CD4-positive, alpha-beta T cell treated with Interleukin-4 for 1 hour (primary cell): ENCODE measurements at places on chromosomes 6 and 20.

DNA sequence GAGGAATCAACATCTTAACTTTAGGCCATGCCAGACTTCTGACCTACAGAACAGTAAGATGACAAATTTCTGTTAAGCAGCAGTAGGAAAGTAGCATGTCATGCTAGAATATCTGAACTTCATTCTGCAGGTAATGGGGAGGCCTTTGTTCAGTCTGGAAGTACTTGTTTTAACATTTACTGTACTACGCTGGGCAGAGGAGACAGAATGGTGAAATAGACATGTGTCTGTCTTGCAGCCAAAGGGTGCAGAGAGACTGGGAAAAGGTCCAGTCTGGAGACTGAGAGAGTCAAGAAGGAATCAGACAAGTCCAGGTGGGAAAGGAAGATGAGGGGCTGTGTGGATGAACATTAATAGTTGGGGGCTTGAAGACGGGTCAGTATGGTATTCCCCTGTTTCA, 17.5 kb upstream of the ZBTB2 start:
- DNase-seq: no peak

DNA sequence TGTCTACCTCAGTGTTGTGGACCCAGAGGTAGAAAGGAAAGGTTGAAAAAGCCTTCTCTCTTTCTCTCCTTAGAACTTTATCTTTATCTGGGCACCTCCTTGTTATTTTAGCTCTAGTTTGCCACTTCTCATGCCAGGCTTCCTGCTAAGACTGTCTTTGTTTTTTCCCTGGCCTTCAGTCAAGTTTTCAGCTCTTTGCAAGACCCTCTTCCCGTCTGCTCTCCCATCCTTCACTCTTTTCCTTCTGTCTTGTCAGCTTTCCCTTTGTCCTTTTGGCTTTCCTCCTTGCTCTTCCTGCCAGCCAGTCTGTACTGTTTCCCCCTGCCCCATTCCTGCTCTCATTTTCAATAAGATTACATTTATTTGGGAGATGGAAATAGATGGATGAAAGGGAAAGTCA, 86.8 kb upstream of the CCN6 start:
- no peak for DNase-seq

- DNase-seq: no peak
Observed at GRCh38 chr6:79446006-79446405, 91.2 kb downstream of the LCA5 start.

DNA sequence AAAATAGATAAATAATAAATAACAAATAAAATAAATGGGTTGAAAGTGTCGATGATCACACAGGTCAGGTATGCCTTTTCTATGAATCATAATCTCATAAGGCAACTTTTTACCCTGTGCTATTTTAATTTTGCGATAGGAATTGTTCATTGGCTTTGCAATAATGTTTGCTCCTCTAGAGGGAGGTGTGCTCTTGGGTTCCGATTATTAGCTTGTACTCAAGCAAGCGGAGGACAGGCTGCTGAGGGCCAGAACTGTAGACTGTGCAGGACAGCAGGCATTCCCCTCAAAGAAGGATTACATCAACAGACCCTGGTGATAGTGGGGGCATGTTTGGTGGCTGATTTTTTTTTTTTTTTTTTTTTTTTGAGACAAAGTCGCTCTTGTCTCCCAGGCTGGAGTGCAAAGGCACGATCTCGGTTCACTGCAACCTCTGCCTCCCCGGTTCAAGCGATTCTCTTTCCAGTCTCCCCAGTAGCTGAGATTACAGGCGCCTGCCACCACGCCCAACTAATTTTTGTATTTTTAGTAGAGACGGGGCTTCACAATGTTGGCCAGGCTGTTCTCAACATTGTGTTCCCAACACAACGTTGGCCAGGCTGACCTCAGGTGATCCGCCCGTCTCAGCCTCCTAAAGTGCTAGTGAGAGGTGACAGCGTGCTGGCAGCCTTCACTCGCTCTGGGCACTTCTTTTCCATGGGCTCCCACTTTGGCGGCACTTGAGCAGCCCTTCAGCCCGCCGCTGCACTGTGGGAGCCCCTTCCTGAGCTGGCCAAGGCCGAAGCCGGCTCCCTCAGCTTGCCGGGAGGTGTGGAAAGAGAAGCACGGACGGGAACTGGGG, 35.6 kb downstream of the RIOK1 start:
- no peak for DNase-seq

DNA sequence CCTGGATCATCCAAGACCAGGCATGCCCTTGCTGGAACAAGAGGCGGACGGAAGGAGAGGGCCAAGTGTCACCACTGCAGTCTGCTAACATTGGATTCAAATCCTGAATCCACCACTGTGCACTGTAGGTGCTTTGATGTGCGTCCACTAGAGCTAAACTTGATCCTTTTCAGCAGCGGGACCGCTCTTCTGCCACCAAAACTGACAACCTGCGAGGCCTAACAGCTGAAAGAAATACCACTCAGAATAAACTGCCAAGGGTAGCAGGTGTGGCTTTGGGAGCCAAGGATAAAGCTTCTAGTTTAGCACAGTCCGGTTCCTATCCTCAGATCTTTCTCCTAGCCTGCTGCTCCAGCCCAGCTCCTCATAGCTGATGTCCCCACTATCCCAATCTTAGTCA, 108.0 kb downstream of the ATXN1 start:
- no peak for DNase-seq

DNA sequence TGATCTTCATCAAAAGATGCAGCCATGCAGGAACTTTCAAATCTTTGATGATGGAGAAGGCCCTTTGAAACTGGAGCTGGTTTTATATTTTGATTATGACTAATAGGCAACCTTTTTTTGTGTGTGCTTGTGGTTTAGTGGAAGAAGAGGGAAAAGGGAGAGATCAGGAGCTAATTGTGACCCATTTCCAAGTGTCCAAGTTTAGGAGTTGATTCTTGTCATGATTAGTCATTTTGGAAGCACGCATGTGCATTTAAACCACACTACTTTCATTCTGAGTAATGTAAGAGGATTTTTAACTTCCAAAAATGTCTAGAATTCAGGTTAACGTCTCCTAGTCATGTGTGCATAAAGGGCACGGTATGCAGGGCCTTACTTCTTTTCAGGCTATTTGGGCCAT, 3.5 kb downstream of the FOXO3 start:
- no peak for DNase-seq

DNA sequence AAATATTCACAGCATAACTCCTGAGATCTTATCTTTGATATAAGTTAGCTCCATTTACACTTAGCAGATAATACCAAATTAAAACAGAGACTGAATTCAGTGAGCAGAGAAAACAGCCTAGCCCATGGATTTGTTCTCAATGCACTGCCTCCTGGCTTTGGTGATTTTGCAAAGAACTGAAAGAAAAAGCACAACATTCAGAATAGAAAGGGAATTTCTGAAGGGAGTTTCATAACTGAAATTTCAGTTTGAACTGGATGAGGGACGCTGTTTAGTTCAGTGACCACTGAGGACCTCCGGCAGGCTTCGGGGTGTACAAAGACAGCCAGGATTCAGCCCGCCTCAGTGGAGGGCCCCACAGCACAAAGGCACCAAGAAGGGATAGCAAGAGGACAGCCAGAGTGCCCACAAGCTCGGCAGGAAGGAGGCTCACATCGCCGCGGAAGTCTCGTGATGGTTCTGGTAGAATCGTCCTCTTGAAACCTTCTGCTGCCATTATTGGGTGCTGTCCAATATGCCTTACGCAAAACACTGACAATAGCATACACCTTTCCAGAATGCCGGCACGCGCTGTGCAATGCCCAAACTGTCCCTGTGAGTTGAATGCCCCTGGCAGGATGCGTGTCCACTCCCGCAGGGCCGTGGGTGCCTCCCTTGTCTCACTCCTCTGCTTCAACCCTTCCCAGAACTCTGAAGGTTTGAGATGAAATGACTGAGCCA, 9.7 kb upstream of the IRF4 start:
- DNase-seq: no peak

DNA sequence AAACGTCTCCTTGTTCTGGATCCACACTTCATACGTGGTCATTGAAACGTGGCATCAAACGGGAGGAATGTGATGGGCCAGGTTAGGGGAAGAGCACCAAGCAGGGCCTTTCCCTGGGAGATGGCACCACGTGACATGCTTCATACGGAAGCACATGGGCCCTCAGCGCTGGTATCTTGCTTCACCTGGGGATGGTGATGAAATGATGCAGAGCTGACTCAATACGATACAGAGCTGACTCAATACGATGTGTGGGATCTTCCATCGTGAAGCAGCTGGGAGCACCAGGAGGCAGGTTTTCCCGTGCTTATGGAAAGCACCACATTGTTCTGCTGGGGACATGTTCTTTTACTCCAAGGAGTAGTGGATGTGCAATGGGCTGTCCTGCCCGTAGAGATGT, 22.5 kb upstream of the TAGAP start:
- DNase-seq: no peak

DNA sequence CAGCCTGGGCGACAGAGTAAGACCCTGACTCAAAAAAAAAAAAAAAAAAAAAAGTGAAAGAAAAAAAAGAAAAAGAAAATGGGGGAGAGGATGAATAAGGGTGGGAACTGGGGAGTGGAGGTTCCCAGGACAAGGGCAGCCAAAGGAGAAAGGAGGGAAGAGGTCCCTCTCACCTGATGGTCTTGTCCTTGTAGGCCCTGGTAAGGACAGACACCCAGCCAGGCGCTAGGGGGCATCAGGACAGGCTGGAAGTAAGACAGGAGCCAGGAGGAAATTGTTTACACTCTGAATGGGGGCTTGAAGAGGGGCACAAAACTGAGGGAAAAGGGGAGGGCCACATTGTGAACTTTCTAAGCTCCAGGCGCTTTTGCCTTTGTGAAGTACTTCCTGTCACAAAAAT, 2.3 kb upstream of the ALDH5A1 start:
- DNase-seq: no peak

- DNase-seq: no peak
Observed at GRCh38 chr6:146240807-146241206, 211.9 kb downstream of the GRM1 start.

DNA sequence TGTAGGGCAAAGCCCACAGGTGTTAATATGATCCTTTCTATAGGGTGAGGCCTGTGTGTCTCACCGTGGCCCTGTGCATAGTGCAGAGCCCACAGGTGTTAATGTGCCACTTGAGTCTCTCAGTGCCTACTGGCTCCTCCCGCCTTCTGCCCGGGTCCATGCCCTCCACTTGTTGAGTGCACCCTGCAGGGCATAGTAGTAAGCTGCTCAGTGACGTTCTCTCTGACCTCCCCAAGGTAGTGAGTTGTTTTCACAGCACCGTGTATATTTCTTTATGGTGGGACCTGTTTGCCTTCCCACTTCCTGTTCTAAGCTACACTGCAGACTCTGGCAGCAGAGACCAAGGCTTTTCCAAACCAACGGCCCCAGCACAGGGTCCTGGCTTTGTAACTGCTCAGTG, 64.5 kb upstream of the SLC22A1 start:
- no peak for DNase-seq

GRCh38 chr6:20115246-20115980, 96.9 kb downstream of the MBOAT1 start:
- no peak for DNase-seq

DNA sequence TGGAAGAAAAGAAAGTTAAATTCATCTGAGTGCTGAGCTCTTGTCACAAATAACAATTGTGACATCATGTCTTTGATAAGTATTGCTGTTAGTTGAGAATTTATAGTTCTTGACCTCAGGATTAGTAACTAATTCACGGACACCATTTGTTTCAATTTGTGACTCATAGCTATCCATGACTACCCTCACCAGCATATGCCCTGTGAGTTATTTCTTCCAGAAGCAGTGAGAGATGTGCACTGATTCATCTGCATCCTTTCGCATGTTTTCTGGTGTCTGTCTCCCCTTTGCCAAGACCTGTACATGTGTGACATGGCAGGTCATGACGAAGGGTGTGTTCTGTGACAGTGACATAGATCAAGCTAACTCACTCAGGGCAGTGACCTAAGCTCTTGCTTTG, 86.9 kb downstream of the SOBP start:
- no peak for DNase-seq

DNA sequence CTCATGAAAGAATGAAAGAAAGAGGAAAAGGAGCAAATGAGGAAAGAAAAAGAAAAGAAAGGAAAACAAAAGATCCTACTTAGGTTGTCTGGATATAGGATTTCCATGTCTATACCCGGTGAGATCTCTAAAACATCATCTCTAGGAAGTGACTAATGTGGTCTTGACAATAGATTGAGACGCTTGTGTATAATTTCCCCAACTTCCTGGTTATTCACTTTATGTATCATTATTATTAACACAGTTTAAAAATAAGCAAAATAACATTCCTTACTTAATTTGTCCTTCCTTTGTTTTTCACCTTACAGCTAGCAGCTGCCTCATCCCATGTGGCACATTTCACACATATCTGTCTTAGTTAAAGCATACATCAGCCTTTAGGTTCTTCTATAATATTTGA, 27.0 kb downstream of the LAMA4 start:
- no peak for DNase-seq

DNA sequence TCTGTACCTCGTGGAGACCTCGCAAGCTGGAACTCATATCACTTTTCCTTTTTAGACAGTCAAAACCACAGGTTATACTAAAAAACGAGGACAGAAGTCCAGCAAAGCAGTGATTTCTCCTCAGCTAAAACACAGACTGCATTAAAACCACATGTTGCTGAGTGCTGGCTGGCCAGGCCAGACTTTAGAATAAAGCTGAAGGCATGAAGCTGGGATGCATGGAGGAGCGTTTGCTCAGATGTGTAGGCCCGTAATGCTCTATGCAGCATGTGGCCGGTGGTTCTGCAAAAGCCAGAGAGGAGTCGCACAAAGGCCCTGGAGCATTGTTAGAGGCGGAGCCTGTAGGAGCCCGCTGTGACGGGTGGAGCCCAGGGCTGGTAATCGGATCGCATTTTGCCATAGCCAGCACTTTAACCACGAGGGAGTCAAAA, 83.6 kb downstream of the SMOC2 start:
- no peak for DNase-seq

DNA sequence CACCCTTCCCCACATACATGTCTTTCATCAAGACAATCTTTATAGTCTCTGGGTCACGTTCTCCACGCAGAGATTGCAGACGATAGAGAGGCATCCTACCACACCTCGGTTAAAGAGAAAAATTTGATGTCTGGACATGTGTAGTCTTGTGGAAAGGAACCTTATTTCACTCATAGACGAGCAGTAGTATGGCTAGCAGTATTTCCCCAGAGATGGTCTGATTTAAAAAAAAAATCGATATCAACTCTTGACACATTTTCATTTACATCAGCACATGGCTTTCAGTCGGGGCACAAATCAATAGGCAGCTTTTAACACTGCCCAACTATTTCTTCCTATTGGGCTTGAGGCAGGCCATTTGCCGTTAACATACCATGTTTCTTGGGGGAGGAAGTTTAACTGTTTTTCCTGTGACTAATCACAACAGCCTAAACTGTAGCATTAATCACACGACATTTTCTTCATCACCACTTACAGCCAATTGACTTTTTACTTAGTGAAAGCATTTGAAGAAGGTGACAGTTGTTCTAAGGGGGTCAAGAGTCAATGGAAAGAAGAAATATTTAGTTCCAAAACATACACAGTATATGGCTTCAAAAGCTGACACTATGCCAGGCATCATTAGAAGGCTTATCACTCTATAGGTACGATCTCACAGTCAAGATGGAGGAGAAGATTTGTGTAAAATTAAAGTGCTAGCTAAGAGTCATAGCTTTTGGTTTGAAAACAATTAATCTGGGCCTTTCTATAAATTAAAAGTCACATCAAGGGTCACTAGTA, 129.5 kb upstream of the HDAC2 start:
- DNase-seq: no peak
